Esophagus mucosa (tissue), 1 donor: ENCODE measurements at places on chromosomes 2 and 18. TPM values are rescaled to one million over a fixed set of nuclear protein-coding genes. Genes with fewer than 3 reads are reported as not detected.
A peak's percentile ranks its signal among the peaks of the same experiment; 100 is the strongest.

GRCh38 chr2:185132501-185133041 lies 534.2 kb downstream of the ZNF804A start:
- no peak for ATAC-seq

DNA sequence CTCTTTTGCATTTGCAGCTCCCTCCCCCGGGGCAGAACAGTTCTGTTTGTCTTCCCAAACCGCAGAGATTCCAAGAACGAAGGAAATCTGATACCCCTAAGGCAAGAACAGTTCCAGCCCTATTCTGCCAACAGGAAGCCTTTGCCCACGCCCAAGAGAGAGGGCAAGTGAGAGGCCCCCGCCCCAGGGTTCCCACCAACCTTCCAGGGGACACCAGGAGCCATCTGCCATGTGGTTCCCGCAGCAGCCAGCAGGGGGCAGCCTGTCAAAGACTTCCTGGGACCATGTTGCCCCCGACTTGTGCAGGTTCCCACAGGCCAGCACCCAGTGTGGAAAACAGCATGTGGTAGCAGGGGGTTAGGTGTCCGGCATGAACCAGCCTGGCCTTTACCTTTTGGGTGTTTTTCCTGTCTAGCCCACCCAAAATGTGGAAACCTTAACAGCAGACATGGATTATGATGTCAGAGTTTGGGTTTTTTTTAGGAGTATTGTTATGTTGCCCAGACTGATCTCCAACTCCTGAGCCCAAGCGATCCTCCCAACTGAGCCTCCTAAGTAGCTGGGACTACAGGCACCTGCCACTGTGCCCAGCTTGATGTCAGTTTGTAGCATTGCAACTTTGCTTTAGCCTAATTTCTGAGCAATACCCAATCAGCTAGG lies 21.7 kb upstream of the EFHD1 start:
- ATAC-seq: peak; percentile 35

DNA sequence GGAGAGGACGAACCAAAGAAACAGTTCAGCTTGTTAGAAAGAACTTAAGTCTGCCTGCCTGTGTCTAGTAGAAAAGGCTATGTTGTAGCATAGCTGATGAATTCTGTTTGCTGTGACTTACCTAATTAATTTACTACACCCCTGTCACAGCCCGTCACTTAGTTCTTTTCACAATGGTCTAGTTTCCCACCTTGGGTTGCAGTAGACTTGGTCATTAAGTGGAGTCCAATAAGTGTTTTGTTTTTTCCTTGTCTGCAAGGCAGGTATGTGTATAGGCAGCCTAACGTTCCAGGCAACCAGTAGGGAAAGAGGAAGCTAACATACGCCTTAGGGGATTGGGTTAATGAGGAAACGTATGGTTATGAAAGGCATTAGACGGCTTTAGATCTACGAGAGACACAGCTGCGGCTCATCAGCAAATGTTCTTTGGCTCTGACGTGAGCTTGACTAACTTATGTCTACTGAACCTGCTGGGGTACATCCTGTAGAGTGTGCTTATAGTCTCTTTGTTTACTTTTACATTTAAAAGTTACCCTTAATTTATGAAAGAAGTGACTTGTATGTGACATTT lies 180.1 kb downstream of the PRPF40A start:
- peak; percentile 65 for ATAC-seq

NAT8 gene
- total RNA-seq: not detected

UBXN4 gene
- 52.4 TPM for total RNA-seq

DNA sequence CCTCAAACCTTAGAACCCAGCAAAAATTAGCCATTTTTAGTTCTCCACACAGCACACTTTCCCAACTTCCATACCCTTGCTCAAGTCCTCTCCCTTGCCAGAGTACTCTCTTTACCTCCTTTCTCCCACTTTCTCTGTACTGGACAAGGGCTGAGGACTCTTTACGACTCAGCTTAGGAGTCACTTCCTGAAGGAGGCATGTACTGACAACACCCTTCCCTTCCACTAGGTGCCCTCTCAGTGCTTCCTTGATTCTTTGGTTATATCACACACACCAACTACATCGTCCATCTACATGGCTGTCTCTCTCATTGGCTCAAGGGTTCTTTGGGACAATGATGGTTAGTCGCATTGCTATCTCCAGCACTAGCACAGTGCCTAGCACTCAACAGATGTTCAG lies 5.2 kb upstream of the C18orf63 start:
- ATAC-seq: peak; percentile 82

DNA sequence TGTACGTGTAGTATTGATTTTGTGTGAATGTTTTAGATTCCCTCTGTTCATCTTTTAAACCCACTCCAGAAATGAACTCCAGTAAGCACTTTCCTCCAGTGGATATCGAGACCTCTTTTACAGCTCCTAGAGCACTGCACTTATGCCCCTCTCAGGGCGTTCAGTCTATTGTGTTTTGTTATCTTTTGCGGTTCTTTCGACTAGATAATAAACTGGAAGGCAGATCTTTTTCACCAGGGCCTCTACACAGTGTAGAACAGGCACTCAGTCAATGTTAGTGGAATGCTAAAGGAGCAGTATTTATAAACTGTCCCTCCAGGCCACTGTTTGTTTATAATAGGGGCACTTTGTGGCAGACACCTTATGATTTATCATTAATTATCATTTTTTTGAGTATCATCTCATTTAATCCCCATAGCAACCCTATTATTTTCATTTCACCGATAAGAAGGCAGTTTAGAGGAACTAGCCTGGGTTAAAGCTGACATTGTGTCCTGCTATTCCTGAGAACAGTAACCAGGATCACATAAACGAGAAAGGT lies 742 bp upstream of the SOS1 start:
- no peak for ATAC-seq

- ATAC-seq: no peak
Observed at GRCh38 chr18:75168619-75169018, 40.3 kb downstream of the PTGR3 start.

- ATAC-seq: no peak
Observed at GRCh38 chr18:67243799-67244587, 272.5 kb downstream of the DSEL start.

CNGA3 gene
- not detected for total RNA-seq

SPC25 gene
- total RNA-seq: 6.0 TPM

- peak; percentile 91 for ATAC-seq
Observed at GRCh38 chr2:64049633-64050220, 30.5 kb upstream of the VPS54 start.

DNA sequence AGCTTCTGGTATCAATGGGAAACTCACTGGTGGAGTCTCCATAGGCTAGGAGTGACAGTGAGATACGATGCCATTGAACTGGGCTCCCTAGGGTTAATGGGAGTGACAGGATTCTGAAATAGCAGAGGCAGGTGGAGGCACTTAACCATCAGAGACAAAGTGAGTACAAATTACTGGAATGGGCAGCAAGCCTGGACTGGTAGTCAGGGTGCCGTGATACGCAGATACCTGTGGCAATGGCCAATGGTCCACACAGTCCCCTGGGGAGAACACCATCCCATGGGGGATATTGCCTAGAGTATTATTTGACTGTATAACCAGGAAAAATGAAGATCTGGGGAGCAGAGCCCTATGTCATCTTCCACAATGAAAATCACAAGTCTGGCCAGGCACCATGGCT lies 17.3 kb downstream of the CHCHD5 start:
- no peak for ATAC-seq

CRYGD gene
- total RNA-seq: not detected

DNA sequence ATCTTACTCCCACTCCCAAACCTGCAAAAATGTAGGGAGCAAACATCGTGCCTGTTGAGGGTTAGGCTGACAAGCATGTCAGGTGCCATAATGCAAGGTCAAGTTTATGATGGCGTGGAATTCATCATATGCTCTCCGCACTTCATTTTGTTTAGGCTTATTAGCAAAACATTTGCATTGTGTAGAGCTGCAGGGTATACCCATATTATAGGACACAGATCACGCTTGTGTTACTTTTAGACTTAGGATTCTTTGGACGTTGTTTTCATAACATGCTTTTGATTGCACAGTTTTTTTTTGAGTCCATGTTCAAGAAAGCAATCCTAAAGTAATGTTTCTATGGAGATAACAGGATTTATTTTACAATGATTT lies 22.9 kb downstream of the MBP start:
- no peak for ATAC-seq

DNA sequence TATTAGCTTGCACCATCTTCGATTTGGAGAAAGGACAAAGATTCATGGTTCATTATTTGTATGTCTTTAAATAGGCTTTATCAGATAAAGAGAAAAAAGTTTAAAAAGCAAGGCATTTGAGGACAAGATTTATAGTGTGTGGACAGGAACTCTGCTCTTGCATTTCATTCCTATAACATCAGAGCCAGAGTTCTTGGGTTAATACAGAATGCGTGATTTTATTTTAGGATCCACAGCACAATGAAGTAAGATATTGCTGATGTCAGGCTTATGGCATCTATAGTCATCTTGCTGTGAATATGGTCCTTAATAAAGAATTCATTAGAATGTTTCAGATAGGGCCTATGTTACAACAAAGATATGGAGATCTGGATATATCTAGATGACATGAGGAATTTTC lies 19.7 kb downstream of the RASGRP3 start:
- no peak for ATAC-seq

- no peak for ATAC-seq
Observed at GRCh38 chr2:39455826-39456225, 18.7 kb upstream of the MAP4K3 start.
